ENCODE measurements at places on chromosomes 4 and X. TPM values are rescaled to one million over a fixed set of nuclear protein-coding genes. Genes with fewer than 3 reads are reported as not detected.

SH3RF1 gene
- total RNA-seq: 15.6 TPM

HSFX1 gene
- 2.0 TPM for total RNA-seq

EMCN gene
- total RNA-seq: 27.5 TPM

CORIN gene
- total RNA-seq: 3.4 TPM

CXCL13 gene
- total RNA-seq: not detected

- no peak for DNase-seq
Observed at GRCh38 chrX:116493271-116493670, 30.5 kb upstream of the CT83 start.

DNA sequence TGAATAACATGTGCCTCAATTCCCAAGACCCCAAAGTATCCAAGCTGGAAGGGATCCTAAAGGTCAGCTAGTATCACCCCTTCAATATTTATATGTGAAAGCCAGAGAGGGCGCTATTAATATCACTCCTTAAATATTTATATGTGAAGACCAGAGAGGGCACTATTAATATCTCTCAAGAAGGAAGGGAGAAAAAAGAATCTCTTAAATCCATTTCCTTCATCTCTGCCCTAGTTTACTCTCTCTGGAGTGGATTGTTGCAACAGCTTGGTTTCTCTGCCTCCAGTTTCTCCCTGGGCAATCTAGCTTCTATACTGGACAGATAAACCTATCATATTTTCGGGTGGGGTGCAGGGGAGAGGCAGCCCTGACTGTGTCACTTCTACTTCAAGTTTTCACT lies 31.6 kb upstream of the MSN start:
- DNase-seq: no peak

DNA sequence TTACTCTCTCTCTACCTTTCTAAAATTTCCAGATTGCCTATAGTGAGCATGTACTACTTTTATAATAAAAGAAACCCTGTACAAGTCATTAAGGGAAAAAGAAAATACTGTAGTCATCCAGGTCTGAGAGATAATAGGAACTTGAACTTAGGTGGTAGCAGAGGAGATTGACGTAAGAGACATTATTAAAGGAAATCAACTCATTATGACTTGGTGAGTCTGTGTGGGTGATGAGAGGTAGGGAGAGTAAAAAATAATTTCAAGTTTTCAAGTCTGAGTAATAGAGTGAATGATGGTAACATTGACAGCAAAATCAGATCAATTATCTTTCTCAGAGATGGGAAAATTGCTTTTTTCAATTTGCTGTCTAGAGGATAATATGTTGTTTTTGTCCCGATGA lies 44.0 kb upstream of the ZCCHC12 start:
- no peak for DNase-seq

GRCh38 chr4:119229908-119230687 lies 17.6 kb downstream of the USP53 start:
- DNase-seq: no peak

- DNase-seq: no peak
Observed at GRCh38 chr4:109655396-109655795, 47.8 kb downstream of the CASP6 start.

GRCh38 chr4:184064877-184065276 lies 152.8 kb downstream of the ENPP6 start:
- no peak for DNase-seq

- no peak for DNase-seq
Observed at GRCh38 chr4:157121401-157121800, 45.5 kb downstream of the GLRB start.

DNA sequence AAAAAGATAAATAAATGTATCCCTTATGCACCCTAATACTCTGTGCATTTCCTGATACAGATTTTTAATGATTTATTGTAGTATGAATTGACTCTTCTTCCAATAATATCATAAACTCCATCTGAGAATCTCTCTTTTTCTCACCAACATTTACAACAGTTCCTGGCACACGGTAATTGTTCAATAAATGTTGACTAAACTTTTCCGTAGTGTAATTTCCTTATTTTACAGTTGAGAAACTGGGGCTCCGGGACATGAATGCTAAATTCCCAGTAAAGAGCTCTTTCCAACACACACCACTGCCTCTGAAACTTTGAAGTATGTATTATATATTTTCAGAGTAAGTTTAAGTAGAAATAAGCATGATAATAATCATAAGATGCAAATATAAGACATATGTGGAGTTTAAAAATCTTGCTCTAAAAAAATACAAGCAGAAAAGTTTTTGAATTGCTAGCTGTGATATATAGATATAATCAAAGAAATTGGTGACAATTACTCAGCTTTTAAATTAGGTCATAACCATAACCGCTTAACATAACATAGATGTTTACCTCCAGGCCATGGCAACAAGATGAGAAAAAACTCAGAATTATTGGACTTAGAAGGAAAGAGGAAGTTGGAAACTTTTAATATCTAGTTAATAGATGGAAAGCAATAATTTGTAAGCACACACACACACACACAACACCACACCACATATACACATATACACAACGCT lies 28.2 kb upstream of the ANTXR2 start:
- DNase-seq: no peak

GRCh38 chr4:73901031-73901430 lies 31.8 kb downstream of the CXCL1 start:
- no peak for DNase-seq

GRCh38 chrX:106510713-106511403 lies 100.9 kb upstream of the RADX start:
- no peak for DNase-seq

All from cardiac septum (tissue), 1 donor.